ENCODE measurements at places on chromosomes 11 and 22. TPM values are rescaled to one million over a fixed set of nuclear protein-coding genes. Genes with fewer than 3 reads are reported as not detected.

DNA sequence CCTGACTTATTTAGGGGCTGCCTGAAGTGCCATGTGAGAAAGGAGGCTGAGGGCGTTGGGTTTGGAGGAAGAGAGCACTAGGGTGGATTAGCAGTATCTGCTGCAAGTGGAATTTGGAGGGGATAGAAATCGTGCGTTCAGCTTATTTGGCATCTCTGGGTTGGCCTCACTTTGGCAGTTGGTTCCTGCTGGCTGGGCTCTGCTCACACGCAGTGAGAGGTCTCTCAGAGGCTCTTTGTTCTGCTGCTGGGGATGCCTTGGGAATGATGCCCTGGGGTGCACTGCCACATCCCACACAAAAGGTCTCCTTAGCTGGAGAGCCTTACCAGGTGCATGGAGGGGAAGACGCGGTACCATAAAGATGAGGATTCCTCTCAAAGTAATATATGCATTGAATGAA, 17.7 kb upstream of the MICAL2 start:
- no peak for DNase-seq

GRCh38 chr11:45572354-45573123, 92.9 kb downstream of the CHST1 start:
- no peak for DNase-seq

DNA sequence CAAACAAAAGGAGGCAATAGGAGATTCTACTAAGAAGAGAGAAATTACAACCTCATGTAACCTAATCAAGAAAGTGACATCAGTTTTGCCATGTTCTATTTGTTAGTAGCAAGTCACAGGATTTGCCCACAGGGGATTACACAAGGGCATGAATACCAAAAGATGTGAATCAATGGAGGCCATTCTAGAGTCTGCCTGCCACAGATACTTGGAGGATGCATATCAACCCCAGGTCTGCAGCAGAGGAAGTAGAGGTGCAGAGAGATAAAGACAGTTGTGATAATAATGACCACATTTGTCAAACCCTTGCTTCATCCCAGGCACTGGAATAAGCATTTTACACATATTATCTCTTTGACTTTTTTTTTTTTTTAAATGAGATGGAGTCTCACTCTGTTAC, 2.4 kb upstream of the ASCC2 start:
- DNase-seq = no peak

DNA sequence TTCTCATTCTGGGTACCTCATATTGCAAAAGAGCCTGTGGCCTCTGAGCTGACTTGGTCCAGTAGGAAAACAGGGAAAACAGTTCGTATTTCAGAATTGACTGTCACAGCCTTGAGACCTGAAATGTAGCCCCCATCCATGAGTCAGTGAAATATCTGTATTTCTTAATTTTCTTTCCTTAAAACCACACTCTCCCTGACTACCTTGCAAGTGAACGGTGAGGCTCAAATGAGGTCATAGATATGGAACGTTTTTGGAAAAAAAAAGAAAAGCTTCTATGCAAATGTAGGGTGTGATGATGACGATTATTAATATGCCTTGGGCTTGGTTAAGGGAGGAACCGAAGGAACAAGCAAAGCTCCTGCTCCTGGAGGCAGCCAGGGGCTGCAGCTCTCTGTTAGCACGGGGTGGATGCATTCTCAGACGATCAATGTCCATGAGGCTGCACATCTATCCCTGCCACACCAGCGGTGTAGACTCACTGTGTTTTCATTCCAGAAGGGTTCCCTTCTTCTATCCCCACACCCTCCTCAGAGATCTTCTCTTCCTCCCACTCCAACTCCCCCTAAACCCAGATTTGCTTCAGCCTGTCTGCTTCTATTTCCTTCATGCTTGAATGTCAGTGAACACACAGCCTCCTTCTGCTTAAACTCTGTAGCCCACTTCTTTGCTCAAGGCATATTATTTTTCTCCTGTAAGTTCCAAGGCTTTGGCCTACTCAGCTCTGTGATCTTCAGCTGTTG, 29.2 kb upstream of the SCN3B start:
- DNase-seq = no peak

- DNase-seq = no peak
These were observed 252.0 kb downstream of the AASDHPPT start for GRCh38 chr11:106329273-106330018.

PICALM gene
- total RNA-seq = 135 TPM

KRTAP5-9 gene
- total RNA-seq = not detected

GRCh38 chr11:19059833-19060232, 684 bp downstream of the MRGPRX2 start:
- no peak for DNase-seq

OR5A2 gene
- total RNA-seq = not detected

FAM83F gene
- total RNA-seq = not detected

DNA sequence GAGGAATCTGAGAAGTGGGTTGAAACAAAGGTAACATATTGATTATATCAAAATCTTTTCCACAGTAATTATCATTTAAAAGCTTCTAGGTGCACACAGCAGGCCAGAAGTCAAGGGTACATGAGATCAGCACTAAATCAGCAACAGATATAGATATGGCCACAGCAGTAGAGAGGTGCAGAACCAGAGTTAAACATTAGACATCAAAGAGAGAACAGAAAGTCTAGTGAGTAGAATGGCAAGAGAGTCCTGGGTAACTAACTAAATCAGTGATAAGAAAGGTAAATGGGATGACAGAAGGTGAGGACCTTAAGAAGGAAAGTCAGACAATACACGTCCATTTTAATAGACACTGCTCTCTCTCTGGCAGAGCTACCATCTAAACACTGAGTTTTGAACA, 119.5 kb upstream of the GRIA4 start:
- DNase-seq = no peak

GRCh38 chr11:57647372-57647771, 2.3 kb downstream of the YPEL4 start:
- DNase-seq = no peak

DBX1 gene
- not detected for total RNA-seq

- DNase-seq = no peak
These were observed 10.8 kb downstream of the BLID start for GRCh38 chr11:122105044-122105758.

SLC22A12 gene
- not detected for total RNA-seq

- no peak for DNase-seq
These were observed 127.4 kb downstream of the WT1 start for GRCh38 chr11:32307913-32308312.

TTC38 gene
- total RNA-seq = 19.4 TPM

GRCh38 chr22:22684580-22685561, 40.5 kb downstream of the GGTLC2 start:
- DNase-seq = no peak

SVIP gene
- total RNA-seq = 10.8 TPM

DNA sequence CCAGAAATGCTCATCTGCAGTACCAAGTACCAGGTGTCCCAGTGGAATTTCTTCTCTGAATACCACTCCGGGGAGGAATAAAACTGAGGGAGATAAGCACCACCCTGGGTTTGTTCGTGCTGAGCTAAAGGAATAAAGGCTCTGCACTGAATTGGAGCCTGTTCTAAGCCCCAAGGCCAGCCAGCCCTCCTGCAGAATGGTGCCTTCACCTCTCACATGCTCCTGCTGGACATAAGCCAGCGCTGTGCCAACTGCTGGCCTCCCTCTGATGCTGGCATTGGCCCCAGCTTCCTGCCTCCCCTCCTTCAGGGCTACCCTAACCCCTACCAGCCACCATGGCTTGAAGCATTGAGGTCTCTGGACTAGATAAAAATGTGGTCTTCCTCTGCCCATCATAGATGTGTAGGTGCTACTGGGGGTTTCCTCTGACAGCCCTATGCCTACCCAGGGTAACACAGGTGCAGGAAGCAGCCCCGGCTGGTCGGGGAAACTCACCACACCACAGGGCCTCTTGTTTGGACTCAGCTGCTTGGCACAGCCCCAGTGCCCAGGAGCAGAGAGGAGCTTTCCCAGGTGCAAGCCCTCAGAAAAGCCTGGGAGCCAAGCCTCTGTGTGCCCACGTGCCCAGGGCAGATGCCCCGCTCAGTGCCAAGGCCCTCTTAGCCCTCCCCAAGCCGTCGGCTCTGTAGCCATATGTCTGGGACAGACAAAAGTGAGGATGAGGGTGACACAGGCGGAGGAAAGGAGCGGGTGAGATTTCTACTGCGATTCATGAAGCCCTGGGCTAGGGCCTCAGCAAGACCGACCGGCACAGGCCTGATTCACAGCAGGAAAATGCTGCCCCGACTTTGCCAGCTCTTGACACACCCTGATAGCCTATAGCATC, 34.1 kb upstream of the JAM3 start:
- no peak for DNase-seq

CCDC73 gene
- total RNA-seq = not detected

Measured in dermis microvascular lymphatic vessel endothelial cell (primary cell).